ENCODE measurements at places on chromosomes 12 and 14.

GRCh38 chr14:55129428-55130195, 560 bp downstream of the LGALS3 start:
- DNase-seq: no peak

- no peak for DNase-seq
These were observed 48.0 kb upstream of the LHX5 start for GRCh38 chr12:113519464-113520307.

DNA sequence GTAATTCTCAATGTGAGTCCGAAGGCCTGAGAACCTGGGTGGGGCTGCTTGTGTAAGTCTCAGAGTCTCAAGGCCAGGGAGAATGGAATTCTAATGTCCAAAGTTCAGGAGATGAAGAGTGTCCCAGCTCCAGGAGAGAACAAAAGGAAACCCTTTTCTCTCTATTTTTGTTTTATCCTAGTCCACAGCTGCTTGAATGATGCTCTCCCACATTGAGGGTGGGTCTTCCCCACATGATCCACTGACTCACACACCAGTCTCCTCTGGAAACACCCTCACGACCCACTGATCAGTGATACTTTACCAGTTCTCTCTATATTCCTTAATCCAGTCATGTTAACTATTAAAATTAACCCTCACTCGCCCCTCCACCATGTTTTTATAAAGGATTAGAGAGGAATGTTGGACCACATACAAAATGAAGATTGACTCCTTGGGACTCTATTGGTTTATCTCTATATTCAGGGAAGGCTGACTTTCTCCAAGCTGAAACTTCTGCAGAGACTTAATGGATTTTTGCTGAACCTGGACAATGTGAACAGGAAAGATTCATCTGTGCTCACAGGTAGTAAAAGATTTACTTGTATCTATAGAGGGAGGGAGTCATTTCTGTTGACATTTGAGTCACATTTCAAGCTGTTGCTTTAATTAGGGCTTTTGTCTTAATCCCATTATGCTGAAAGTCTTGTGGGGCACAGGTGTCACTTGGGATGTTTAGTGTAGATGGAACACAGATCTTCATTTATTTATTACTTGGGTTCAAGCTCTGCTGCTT, 1061.0 kb upstream of the TMEM132C start:
- no peak for DNase-seq

GRCh38 chr14:23306412-23307145, at the start of gene BCL2L2:
BCL2L2 (plus strand) TSS chr14:23306833; CDS start chr14:23307768, 935 bp downstream.
- no peak for DNase-seq

DNA sequence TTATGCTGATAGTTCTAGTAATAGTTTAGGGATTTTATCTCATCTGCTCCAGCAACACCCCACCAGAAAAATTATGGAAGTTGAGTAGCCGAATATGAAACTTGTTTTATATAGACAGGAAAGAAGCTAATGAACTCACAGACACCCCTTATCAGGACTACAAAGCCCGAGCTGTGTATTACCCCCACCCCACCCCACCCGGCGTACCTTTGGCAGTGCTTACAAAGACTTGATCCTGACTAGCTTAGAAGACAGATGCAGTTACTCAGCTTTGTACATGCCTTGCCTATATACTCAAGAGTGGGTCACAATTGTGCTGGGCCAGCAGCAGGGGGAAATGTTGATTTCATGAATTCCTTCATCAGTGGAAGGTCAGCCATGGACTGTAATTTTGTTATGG, 22.4 kb downstream of the PROX2 start:
- DNase-seq: no peak

DNA sequence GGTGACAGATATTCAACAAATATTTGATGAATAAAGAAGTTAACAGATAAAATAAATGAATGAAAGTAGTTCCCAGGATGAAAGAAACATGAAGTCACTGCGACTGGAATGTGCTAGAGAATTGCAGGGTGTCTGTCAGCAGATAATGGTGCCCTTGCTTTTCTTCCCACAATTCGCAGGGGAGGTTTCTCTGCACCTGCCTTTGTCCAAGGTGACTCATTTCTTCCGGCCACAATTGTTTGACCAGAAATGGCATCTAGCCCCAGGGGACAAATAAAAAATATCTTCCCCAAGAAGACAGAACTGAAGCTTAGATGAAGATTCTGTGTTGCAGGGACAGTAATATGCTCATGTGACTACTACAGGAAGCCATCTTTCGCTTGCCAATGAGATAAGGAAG, 316.1 kb upstream of the TBX3 start:
- no peak for DNase-seq
